CD4-positive, alpha-beta T cell treated with Interferon gamma for 1 hour (primary cell): ENCODE measurements at places on chromosomes 2 and 18.

DNA sequence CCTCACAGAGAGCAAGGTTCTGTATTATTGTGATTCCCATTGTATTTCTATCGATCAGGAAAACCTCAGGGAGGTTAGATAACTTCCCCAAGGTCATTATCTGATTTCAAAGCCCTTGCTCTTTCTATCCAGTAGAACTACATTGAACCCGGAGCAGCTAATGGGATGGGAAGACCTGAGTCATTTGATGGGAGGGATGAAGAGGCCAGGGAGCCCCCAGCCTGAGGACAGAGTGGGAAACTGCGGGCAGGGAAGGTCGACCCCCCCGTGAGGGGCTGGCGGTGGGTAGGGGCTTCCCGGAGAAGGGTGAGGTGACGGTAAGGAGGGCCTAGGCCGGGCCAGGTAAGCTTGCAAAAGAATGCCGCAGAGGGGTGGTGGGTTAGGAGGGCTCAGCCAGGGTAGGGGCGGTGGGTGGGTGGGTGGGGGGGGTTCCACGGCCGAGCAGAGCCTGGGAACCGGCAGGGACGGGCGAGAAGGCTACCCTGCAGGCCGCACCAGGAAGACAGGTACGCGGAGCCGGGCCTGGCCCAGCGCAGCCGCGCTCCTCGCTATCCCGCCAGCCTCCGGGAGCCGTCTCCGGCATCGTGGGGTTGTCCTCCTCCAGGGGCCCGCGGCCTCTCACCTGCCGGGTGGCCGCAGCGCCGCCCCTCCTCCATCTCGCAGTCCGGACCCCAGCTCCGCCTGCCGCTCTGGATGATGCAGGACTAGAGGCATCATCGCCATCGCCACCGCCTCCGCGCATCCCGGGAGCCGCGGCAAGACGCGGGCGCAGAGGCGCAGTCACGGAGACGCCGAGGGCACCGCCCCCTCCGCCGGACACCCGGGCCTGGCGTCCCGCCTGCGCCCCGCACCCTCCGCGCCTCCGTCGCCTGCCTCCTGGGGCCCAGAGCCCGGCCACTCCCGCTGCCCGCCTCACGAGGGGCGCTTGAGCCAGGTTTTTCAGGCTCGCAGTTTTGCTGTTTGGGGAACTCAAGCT lies at the start of gene GPR75:
Gene GPR75 (minus strand): TSS at position 762 of the 976 bp plus-strand sequence. CDS start 5,211 bp downstream, outside the sequence.
- DNase-seq, result no peak

DNA sequence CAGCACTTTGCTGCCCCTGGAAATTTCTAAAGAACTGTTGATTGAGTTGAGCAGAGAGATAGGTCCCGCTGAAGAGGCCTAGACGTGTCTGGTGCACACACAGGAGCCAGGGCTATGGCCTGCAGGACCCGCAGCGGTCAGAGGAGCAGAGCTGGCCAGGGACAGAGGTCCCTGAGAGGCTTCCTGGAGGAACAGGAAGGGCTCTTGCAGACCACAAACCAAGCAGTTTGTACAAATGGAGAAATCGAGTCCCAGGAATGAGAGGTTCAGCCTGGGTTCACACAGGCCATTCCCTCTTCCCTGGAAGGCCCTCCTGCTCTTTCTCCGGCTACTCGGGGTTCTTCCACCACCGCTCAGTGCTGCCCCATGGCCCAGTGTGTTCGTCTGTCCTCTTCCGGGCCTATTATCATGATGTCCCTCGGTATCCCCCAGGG lies 1.2 kb upstream of the BIN1 start:
- DNase-seq, result no peak

DNA sequence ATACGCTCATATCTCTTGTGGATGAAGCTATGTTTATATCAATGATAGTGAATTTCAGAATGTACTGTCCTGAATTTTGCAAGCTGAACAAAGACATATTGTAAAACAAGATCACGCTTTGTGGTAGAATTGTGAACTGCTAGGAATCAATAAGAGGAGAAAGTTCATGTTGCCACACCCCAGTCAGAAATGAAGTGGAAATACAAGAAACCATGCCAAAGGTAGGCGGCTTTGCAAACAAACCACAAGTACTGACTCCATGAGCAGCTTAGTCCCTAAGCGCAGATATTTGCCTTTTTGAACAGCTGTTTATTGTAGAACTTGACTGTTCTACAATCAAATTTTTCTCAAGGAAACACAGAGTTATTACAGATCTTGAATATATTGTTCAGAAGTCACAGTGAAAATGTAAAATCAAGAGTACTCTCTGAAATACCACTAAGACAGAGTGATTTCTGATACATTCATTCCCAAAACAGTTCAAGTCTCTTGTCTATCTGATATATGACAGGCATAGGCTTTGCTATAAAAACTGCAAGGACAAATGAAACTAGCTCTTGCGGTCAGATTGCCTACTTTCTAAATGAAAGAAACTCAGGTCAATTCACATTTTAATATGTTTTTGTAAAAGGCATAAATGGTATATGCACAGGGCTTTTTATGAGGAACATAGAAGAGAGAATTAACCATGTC lies 120.9 kb upstream of the CDH19 start:
- no peak for DNase-seq

GRCh38 chr2:46388881-46389280 lies 90.5 kb upstream of the TMEM247 start:
- DNase-seq, result no peak

GRCh38 chr2:122138561-122138960 lies 383.1 kb downstream of the TSN start:
- no peak for DNase-seq

DNA sequence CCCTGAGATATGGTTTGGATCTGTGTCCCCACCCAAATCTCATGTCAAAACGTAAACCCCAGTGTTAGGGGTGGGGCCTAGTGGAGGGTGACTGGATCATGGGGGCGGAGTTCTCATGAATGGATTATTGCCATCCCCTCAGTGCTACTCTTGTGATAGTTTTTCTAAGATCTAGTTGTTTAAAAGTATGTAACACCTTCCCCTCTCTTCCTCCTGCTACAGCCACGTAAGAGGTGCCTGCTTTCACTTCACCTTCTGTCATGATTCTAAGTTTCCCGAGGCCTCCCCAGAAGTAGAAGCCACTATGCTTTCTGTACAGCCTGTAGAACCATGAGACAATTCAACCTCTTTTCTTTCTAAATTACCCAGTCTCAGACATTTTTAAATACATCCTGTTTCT lies 16.9 kb downstream of the PUM2 start:
- no peak for DNase-seq

DNA sequence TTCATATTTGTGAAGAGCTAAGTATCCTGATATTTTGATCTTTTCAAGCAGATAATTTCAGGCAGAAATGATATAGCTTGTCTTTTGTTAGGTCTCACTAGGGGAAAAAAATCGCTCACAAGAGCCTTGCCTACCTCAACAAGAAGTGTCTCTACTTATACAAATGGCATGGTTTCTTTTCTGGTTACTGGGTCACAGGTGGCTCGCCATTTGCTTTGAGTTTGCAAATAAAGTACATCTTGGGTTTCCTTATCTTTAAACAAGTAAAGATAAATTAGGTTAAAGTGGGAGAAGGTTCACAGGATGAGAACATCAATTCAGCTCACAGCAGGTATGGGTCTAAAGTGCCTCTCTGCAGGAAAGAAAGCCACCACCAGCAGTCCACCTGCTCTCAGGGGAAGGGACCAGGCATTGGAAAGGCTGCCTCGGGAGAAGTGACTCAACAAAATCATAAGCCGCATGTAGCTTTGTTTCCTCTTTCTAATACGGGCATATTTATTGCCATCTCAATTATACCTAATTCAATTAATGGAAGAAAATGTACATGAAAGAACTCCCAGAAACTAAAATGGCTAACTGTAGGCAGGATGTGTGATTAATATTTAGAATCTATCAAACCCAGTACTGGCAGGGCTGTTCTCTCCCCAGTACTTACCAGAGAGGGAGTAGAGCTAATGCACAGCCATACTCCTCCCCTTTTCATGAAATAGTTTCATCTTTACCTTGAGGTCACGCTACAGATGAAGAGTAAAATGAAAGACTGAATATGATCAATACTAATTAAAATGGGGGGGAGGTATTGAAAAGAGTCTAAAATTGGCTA lies 28.3 kb downstream of the CDC42EP3 start:
- no peak for DNase-seq
